GM18507 (cell line): ENCODE measurements at places on chromosomes 3 and 15.

DNA sequence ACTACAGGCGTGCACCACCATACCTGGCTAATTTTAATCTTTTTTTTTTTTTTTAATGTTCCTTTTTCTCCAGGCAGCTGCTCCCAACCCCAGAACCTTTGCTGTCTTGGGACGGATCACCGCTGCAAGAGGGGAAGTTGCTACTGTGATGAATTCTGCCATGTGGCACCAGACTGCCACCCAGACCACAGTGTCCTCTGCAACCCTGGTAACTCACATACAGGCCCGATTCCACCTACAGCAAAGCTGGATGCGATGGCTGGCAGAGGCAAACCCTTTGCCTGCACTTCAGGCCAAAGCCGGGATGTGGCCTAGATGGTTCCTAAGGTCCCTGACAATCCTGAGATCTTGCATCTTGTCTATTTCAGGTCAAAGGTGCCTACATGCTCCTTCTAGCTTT is 12.7 kb upstream of the MUC20 start:
- no peak for DNase-seq

DNA sequence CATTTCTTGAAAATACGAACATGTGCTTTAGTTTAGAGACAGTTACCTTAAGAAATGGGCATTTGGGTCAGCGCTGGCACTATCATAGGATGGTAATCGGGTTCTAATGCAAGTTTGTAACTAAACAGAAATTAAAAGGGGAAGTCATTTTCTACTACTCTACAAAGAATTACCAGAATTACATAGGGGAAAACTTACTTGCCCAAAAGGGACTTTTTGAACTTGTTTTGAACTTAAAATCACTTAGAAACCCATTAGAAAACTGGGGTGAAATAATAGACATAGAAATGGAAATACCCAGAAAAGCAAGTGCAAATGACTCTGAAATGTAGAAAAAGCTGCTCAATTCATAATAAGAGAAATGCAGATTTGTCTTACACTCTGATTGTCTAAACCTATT is 44.9 kb downstream of the SPATA16 start:
- no peak for DNase-seq

GRCh38 chr3:190883973-190884832 is 21.7 kb upstream of the GMNC start:
- DNase-seq: no peak

DNA sequence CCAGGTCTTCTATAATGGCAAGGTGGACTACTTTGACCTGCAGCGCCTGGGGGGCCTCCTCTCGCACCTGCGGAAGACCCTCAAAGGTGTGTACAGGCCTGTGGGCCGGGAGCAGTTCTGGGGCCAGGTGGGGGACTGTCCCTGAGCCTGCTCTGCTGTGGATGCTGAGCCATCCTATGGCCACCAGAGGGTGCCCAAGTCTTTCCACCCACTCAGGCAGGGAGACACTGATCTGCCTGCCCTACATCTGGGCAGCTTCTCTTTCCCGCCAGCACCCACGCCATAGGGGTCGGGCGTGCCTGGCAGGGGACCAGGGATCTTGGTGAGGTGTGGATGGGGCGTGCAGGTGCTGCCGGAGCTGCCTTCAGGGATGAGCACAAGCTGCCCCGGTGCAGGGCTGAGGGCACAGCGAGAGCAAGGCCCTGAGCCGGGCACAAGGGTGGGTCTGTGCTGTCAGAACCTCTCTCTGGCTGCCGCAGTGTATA is 14.1 kb downstream of the RNF123 start:
- peak; percentile 78 for DNase-seq

GRCh38 chr3:129432671-129433070 is 4.2 kb upstream of the EFCAB12 start:
- no peak for DNase-seq

DNA sequence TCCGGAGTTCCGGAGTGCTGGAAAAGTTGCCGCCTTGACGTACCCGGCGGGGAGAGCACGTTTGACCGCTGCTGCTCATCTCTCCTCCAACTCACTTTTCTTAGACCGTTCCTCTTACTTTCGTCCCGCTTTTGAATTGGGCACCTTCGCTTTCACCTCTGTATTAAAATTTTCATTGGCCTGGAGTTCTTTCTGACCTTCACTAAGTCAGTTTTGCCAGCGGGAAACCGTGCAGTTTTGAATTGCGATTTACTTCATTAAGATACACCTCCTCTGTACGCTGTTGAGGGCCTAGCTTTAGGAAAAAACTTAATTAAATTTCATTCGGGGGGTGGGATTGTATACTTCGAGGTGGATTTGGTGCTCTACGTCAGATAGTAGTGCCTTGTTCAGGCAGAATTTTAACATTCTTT is 1.3 kb downstream of the GMPS start:
- no peak for DNase-seq

DNA sequence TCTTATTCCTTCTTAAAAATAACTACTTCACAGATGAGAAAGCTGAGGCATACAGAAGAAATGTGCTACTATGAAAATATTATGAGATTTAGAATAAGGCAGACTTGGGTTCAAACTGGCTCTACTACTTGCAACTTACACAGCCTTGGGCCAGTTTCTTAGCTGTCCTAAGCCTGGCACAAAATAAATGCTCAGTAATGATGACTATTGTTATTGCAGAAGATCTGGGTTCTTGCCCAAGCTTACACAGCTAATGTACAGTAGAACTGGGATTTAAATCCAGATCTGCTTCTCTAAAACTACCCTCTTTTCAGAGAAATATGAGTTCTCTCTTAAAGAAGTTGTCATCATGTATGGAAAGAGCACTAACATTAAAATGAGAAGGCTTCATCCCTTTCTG is 228.2 kb upstream of the TPRG1 start:
- no peak for DNase-seq

DNA sequence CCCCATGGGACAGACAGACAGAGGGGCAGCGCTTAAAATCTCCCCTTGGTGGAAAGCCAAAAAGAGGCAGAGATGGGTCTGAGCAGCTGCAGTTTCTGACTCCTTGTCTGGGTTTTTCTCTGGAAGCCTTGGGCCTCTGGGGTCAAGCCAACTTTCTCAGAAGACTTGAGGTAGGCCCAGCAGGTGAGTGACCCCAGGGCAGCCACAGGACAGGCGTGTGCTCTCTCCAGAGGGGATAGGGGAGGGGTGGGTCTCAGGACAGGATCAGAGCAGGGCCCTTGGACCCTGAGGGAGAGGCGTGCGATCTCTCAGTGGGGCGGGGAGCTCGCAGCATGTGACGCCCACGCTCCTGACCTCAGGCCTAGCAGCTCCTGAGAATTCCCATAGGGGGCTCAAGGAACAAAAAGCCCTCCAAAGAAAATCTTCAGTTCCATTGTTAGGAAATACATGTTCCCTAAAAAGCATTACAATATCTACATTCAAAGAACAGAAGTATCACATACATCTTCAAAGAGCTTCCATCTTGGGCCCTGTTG is 34.6 kb upstream of the DUSP7 start:
- no peak for DNase-seq

DNA sequence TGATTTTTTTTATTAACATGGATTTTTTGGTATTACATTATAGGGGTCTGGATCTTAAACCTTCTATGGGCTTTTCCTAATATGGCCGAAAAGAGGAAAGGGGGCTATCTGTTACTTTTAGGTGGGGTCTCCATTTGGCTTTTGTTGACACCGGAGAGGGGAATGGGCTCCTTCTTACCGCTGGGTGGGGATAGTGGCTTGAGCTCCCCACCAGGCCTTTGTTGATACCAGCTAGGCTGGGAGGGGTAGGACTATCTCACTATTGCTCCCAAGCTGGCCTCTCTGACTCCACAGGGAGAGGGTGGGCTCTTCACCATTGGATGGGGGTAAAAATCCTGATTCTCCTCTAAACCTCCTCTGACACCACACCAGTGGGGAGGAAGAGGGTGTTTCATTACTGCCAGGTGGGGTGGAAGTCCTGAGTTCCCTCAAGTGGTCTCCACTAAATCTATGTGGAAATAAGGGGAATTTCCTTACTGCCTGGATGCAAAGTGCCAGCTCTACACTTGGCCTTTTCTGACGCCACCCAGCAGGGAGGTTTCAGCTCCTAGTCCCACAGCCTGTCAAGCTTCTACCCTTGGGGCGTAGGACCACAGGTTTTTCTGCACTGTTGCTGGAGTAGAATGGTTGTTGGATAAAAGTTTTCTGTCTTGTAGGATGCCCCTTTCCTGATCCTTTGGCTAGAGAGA is 572.3 kb downstream of the MAGI1 start:
- no peak for DNase-seq

DNA sequence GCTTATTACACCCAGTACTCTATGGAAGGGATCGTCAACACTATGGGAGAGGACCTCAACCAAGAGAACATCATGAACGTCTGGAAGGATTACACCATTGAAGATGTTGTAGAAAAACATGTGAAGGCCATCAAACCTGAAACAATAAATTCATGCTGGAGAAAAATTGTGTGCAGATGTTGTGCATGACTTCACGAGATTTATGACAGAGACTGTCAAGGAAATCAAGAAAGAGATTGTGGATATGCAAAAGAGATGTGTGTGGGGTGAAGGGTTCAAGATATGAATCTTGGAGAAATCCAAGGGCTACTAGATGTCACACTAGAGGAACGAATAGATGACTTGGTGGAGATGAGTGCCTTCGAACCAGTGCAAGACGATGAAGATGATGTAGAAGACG is 3.5 kb upstream of the PARP16 start:
- DNase-seq: no peak

GRCh38 chr15:25950014-25950413 is 86.9 kb upstream of the ATP10A start:
- DNase-seq: no peak

- DNase-seq: no peak
Observed at GRCh38 chr3:118128886-118129285, 905.8 kb downstream of the IGSF11 start.

- no peak for DNase-seq
Observed at GRCh38 chr15:20646529-20647142, 105.0 kb upstream of the GOLGA6L6 start.

GRCh38 chr3:61118830-61119229 is 132.4 kb downstream of the FHIT start:
- no peak for DNase-seq

- DNase-seq: no peak
Observed at GRCh38 chr15:60580650-60581376, 101.9 kb upstream of the ICE2 start.

GRCh38 chr15:31265871-31266711 is 60.5 kb upstream of the KLF13 start:
- peak; percentile 76 for DNase-seq

GRCh38 chr15:48374472-48374871 is 43.2 kb downstream of the DUT start:
- no peak for DNase-seq

DNA sequence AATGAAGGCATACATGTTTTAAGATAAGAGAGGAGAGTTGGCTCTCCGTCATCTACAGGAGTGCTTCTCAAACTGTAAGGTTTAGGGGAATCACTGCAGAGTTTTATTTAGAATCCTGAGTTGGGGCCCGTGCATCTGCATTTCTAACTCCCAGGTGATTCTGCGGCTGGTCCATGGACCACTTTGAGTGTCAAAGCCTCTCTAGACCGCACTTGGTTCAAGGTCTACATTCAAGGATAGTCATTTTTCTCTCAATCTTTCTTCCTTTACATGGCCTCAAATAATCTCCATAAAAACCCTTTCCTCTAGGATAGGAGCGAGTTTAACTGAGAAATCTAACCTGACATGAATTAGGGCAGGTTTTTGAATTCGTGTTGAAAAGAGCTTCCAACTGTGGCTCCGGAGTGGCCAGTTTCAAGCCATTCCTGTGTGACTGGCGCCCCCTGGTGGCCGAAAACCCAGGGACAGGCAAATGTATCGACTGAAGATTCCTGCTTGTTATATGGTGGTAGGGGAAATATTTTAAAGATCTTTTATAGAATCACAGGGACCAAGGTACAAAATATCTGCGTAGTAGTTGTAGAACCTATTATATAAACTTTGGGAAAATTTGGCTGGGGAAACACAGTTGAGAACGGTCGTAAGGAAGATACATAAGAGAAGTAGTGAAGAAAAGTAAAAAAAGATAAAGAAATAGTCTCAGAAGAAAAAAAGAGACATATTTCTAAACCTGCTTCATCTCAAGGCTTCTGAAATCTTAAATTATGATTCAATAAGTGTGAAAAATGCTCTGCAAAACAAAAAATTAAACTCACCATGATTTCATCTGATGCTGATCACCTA is 11.9 kb downstream of the GABRR3 start:
- DNase-seq: no peak

DNA sequence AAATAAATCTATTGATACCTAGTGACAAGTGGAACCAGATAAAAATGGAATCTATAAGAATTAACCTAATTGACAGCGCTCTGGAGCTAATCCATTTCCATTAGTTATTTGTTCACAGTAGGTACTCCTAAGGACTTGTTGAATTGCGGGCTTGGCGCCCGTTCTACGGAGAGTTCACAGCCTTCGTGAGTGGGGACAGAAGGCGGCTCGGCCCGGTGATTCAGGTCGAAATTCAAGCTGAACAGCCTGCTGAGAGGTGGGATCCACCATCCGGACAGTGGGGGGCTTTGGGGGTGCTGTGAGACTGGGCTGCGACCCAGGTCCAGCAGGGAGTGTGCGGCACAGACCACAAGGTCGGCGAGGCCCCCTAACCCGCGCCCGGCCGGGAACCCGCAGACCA is 779 bp upstream of the CTNNB1 start:
- no peak for DNase-seq

DNA sequence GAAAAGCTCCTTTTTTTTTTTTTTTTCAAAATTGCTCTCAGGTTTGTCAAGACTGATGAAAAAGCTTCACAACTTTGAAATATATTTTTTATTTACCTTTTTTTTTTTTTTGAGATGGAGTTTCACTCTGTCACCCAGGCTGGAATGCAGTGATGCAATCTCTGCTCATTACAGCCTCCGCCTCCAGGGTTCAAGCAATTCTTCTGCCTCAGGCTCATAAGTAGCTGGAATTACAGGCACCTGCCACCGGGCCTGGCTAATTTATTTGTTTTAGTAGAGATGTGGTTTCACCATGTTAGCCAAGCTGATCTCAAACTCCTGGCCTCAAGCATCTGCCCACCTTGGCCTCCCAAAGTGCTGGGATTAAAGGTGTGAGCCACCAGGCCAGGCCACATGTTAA is 1515.0 kb downstream of the OTOL1 start:
- no peak for DNase-seq

GRCh38 chr3:56711344-56711743 is 28.3 kb upstream of the TASOR start:
- DNase-seq: no peak

- no peak for DNase-seq
Observed at GRCh38 chr15:41115161-41115651, 874 bp downstream of the INO80 start.

GRCh38 chr3:147890114-147890513 is 480.9 kb downstream of the ZIC1 start:
- no peak for DNase-seq

- DNase-seq: no peak
Observed at GRCh38 chr15:67096546-67097294, 31.3 kb downstream of the SMAD3 start.

GRCh38 chr3:56800130-56800831 is 1.5 kb downstream of the ARHGEF3 start:
- DNase-seq: no peak

- no peak for DNase-seq
Observed at GRCh38 chr3:141096164-141096563, 45.0 kb downstream of the SPSB4 start.
